Colonic mucosa (tissue), 4 donors: ENCODE measurements at places on chromosomes 11 and 22. TPM values are rescaled to one million over a fixed set of nuclear protein-coding genes. Genes with fewer than 3 reads are reported as not detected.

DNA sequence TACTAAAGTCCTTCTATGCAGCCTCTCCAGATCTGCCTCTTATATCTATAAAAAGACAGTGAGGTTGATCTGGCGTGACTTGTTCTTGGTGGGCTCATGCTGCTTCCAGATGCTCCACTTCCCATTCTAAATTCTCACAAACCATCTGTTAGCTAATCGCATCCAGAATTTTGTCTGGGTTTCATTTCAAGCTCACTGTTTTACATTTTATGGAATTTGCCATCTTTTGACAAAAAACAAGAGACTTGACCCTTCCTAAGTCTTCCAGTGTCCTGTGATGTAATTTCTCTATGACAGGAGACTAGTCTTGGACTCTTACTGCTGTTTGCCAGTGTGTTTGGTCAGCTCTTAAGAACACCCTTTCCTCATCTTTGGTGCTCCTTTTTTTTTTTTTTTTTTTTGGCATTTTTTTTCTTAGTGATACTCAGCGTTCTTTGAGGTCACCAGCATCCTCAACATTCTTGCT is 23.0 kb downstream of the CRKL start:
- no peak overlapping the region for H3K4me3 ChIP-seq
- no peak for DNase-seq
- H3K4me1 ChIP-seq: peaks cover 19% of the 10 kb centered on the region

Gene FERMT3
- total RNA-seq: 16.6 TPM

Gene RIMBP3B
- 0.11 TPM for total RNA-seq

DNA sequence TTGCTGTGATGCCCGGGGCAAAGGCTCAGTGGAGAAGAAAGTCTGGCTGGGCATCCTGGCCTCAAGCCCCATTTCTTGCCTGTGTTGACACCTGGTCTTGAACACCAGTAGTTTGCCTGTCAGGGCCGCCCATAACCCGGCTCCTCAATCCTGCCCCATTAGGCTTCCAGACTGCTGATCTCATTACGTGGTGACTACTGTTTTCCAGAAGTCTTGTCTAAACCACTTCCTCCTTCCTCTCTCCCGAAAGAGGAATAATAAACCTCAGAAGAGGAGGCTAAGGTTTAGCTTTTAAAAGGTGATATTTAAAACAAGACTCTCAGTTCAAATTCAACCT is 97.7 kb downstream of the CD44 start:
- DNase-seq: no peak
- no peaks in the 10 kb centered on the region for H3K36me3 ChIP-seq
- no peak overlapping the region for H3K27ac ChIP-seq
- H3K4me1 ChIP-seq: no peaks in the 10 kb centered on the region

Gene RBMXL2
- total RNA-seq: not detected

Gene SHANK2
- 26.0 TPM for total RNA-seq

- no peaks in the 10 kb centered on the region for H3K4me1 ChIP-seq
- H3K27ac ChIP-seq: no peak overlapping the region
- H3K36me3 ChIP-seq: no peaks in the 10 kb centered on the region
- H3K27me3 ChIP-seq: no peaks in the 10 kb centered on the region
- DNase-seq: no peak
These were observed 94.6 kb upstream of the OR9G4 start for GRCh38 chr11:56842814-56843794.

Gene GLYAT
- not detected for total RNA-seq

- no peak overlapping the region for H3K4me3 ChIP-seq
- no peak for DNase-seq
- H3K27ac ChIP-seq: no peak overlapping the region
- no peaks in the 10 kb centered on the region for H3K27me3 ChIP-seq
These were observed 15.2 kb upstream of the SORL1-AS1 start for GRCh38 chr11:121467965-121468364.

GRCh38 chr11:9601037-9601875 is 27.8 kb downstream of the WEE1 start:
- no peak overlapping the region for H3K27ac ChIP-seq
- H3K4me3 ChIP-seq: no peak overlapping the region
- no peaks in the 10 kb centered on the region for H3K27me3 ChIP-seq
- no peaks in the 10 kb centered on the region for H3K36me3 ChIP-seq

- H3K4me1 ChIP-seq: no peaks in the 10 kb centered on the region
- H3K4me3 ChIP-seq: peak overlapping the region; percentile 40
- peak overlapping the region; percentile 91 for H3K27ac ChIP-seq
- no peaks in the 10 kb centered on the region for H3K36me3 ChIP-seq
- peak; percentile 54 for DNase-seq
- no peaks in the 10 kb centered on the region for H3K27me3 ChIP-seq
These were observed 985 bp downstream of the MPZL2 start for GRCh38 chr11:118263112-118263511.

DNA sequence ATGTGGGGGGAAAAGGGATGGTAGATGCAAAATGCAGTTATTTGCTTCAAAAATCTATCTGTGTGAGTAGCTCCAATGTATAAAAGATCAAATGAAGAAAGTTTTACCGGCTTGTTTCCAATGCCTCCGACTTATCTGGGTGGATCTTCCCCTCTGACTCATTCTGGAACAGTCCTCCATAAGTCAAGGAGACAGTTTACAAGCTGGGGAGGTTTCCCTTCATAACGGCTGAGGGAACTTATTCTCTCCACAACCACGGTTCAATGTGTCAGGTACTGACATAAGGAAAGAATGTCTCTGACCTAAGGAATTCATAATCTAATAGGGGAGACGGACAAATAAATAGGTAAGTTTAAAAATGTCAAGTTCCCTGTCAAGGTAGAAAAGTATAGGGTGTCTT is 49.7 kb upstream of the BIRC3 start:
- peak; percentile 50 for DNase-seq
- H3K36me3 ChIP-seq: no peaks in the 10 kb centered on the region
- peak overlapping the region; percentile 39 for H3K4me3 ChIP-seq
- H3K4me1 ChIP-seq: no peaks in the 10 kb centered on the region
- H3K27me3 ChIP-seq: no peaks in the 10 kb centered on the region
- H3K27ac ChIP-seq: peak overlapping the region; percentile 85
